MCF 10A (cell line): ENCODE measurements at places on chromosomes 3 and 15.

DNA sequence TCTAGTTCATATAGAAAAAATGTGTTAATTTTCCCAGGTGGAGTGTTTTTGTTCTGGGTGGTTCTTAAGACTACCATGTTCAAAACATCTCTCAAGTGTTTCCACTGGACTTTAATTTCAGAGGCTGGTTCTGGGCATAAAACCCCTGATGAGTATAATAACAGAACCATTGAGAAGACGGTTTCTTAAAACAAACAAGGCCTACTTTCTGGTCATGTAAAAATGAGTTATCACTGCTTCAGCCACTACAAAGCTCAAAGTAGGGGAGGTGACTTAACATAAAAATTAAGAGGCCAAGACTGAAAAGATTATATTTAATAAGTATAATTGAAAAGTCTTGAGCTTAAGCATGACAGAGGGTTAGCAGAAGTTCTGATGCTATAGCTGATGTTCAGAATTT, 33.8 kb downstream of the RYR3 start:
- DNase-seq = no peak

- DNase-seq = no peak
Observed at GRCh38 chr3:146638718-146639117, 33.6 kb upstream of the PLSCR5 start.

- DNase-seq = no peak
Observed at GRCh38 chr3:24428481-24428880, 66.2 kb downstream of the THRB start.

DNA sequence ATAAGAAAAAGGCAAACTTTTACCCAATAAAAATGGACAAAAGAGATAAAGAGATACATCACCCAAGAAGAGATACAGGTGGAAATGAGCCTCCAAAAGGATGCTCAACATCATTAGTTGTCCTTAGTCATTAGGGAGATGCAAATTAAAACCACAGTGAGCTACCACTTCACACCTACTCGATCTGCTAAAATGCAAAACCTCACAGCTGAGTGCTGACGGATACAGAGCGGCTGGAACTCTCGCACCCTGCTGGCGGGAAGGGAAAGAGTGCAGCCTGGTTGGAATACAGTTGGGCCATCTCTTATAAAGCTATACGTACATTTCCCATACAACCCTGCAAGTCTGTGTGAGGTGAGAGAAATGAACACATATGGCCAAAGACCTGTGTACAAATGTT, 78.5 kb upstream of the PRR20G start:
- no peak for DNase-seq

DNA sequence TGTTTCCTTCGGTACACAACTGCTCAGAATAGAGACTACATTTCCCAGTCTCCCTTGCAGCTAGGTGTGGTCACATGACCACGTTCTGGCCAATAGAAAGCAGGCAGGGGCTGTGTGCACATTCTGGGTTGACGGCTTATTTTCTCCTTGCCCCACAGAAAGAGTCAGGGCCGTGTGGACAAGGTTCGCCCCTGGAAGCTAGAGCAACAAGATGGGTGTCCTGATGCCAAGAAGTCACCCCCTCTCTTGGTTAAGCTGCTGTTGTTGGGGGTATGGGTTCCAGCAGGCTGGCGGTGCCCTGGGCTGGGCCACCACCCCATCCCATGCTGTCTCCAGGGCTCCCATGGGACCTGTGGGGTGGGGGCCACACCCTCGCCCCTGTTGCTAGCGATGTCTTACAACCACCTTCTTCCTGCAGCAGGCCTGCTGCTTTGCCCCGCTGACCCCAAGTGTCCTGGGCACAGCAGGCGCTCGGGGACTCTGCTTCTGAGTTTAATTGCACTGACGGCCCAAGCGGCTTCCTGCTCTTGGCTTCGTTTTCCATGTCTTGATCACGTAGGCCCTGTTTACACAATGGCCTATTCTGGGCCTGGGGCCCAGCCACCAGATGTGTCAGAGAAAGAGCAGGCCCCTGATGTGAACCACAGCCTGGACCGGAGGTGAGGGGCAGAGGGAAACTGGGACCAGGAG, 24.9 kb downstream of the ABTB1 start:
- DNase-seq = peak; percentile 78

GRCh38 chr3:160820430-160820829, 64.4 kb downstream of the PPM1L start:
- no peak for DNase-seq

- no peak for DNase-seq
Observed at GRCh38 chr15:27937851-27938250, 161.3 kb downstream of the OCA2 start.

DNA sequence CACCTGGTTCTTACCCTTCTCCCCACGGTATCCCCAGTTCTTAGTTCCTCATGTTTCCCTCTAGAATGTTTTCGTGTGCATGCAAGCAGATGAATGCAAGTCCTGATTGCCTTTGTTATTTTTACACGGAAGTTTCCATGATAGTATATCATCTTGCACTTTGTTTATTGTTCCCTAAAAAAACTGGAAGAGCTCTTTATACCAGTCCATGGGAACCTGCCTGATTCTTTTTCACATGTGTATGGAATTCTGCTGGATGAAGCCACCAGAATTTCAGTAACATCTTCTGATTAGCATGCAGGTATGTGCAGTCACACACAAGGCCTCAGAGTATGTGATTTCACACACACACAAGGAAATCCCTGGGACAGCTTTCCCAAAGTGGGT, 16.0 kb upstream of the LRRK1 start:
- no peak for DNase-seq

GRCh38 chr15:96014939-96015338, 315.6 kb upstream of the NR2F2 start:
- no peak for DNase-seq

- peak; percentile 97 for DNase-seq
Observed at GRCh38 chr15:45454814-45455213, 67.7 kb downstream of the SLC30A4 start.

- DNase-seq = no peak
Observed at GRCh38 chr3:121821421-121822199, 13.2 kb downstream of the IQCB1 start.

- DNase-seq = peak; percentile 21
Observed at GRCh38 chr15:59764775-59765174, 75.7 kb upstream of the BNIP2 start.

DNA sequence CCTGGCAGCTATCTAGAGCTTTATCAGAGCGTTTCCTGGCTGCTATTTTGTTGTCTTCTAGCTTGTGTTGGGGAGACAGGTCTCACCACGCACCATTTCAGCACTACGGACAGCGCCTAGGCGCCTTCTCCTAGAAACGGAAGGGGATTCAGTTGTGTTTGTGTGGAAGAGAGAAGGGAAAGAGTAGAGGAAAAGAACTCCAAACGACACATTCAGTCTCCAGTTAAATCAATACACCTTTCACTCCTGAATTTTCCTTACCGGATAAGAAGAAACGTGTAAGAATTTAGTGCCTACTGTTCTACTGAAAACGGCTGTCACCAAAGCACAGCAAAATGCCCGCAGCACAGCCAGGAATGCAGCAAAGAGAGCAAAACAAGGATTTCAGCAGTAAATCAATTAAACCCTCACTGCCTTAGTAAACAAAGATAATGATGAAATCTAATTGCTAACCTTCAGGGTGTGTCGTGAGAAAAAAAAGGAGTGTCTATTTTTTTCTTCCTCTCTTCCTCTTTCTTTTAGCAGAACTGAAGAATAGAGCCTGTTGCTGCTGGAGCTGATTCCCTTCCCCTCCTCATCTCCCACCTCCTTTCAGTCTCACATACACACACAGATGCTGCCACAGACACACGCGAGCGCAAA, 412 bp upstream of the CTXN2 start:
- DNase-seq = peak; percentile 73

DNA sequence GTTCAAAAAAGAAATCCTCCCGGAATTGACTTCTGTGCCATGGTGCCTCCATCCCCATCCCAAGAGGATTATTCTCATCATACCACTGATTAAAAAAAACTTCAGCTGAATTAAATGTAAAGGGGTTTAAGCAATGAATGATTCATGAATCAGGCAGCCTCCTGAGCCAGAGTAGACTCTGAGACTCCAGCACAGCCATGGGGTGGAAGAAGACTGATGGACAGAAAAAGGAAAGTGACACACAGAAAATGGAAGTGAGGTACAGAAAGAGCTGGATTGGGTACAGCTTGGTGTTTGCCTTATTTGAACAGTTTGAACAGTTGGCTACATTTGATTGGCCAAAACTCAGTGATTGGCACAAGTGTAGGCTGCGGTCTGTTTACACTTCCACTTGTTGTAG, 224.8 kb upstream of the ATP10A start:
- no peak for DNase-seq

DNA sequence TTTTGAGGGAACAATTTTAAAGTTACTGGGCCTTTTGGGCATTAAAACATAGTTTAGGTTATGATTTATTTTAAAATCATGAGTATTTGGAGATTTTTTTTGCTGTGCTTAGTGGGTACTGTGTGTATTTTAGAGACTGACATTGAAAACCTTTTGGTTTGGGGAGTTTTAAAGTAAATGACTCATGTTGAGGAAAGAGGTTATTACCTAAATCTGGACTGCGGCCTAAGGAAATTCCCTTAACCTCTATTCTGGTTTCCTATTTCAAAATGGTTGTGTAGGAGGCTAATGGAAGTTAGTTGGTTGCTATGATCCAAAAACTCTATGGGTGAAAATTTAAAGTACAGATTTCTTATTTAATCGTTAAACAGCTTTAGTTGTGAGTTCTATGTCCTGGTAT, 57.3 kb upstream of the DPH6 start:
- DNase-seq = peak; percentile 72
